ENCODE measurements at places on chromosomes 11 and 22. TPM values are rescaled to one million over a fixed set of nuclear protein-coding genes. Genes with fewer than 3 reads are reported as not detected.

DNA sequence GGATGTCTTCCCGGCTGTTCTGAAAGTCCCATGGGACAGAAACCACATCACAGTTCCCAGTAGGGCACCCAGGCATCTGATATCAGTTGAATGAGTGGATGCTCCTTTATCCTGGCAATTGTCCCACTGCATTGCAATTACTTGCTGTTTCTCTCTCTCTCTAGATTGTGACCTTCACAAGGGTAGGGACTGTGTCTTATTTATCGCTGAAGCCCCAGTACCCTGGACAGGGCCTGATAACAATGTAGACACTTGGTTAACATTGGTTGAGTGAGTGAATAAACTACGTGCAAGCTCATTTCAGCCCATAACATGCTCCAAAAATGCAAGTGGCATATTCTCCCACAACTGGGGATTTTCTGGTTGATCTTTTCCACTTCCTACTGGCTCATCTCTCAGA is 193.7 kb upstream of the NARS2 start:
- no peak overlapping the region for H3K4me3 ChIP-seq
- no peaks in the 10 kb centered on the region for H3K36me3 ChIP-seq
- no peak for DNase-seq
- no peaks in the 10 kb centered on the region for H3K4me1 ChIP-seq

DNA sequence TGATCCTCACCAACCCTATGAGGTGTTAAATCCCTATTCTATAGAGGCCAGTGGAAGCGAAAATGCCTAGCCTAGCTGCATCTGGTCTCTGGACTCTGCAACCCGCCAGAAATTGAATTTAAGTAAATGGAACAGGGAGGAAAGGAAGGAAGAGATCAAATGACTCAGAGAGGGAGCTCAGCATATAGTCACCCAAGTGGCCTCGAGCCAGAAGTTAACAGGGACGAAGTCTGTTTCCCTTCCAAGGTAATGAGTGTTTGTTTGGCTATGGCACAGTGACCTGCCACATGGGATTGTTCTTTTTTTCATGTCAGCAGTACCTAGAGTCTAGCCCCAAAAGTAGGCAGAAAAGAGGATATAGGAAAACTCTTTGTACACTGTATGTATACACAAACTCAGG is 66.3 kb downstream of the PAK1 start:
- no peaks in the 10 kb centered on the region for H3K27me3 ChIP-seq
- H3K4me1 ChIP-seq, result peaks cover 36% of the 10 kb centered on the region
- no peak overlapping the region for H3K27ac ChIP-seq
- DNase-seq, result no peak
- H3K36me3 ChIP-seq, result no peaks in the 10 kb centered on the region

DNA sequence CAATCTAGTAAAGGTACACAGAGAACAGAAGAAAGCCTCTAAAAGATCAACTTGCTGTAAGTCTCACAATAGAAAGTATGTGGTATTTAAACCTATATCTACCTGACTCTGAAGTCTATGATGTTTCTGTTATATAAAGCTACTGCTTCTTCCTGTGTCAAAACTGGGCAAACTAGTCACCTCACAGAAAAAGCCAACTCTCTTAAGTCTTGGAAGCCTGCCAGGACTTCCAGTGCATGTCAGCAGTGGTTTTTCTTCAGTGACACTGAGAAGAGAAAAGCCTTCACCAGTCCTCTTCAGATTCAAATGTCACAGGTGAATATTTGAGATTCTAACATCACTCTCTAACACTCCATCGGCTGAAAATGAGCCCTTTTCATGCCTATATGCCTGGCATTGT is 808.0 kb downstream of the DLG2 start:
- H3K27me3 ChIP-seq, result no peaks in the 10 kb centered on the region
- no peaks in the 10 kb centered on the region for H3K36me3 ChIP-seq
- H3K4me1 ChIP-seq, result no peaks in the 10 kb centered on the region
- H3K27ac ChIP-seq, result no peak overlapping the region
- no peak overlapping the region for H3K4me3 ChIP-seq
- no peak for DNase-seq

The ENTHD1 gene
- total RNA-seq, result not detected

The HEPN1 gene
- total RNA-seq, result not detected

DNA sequence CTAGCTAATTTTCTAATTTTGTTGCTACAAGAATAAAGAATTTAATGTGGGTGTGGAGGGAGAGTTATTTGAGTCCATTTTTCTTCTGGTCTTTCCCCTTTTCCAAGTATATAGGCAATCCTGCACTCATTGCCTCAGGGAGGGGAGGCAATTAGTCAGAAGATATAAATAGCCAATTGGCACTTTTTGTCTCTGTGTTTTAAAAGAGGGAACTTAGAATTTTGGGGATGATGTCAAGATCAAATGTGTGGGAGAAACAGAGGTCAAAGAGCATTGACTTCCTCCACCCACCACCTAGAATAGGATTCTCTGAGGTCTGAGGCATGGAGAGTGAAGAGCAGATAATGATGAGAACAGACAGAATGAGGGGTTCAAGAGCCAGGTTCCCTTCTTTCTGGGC is 120.3 kb upstream of the ZC3H12C start:
- no peak overlapping the region for H3K4me3 ChIP-seq
- no peak for DNase-seq
- H3K36me3 ChIP-seq, result no peaks in the 10 kb centered on the region
- H3K27ac ChIP-seq, result no peak overlapping the region
- H3K27me3 ChIP-seq, result no peaks in the 10 kb centered on the region

The KCNJ5 gene
- 7.3 TPM for total RNA-seq

- no peak overlapping the region for H3K4me3 ChIP-seq
- no peaks in the 10 kb centered on the region for H3K36me3 ChIP-seq
- H3K27me3 ChIP-seq, result no peaks in the 10 kb centered on the region
- H3K4me1 ChIP-seq, result no peaks in the 10 kb centered on the region
- no peak overlapping the region for H3K27ac ChIP-seq
Observed at GRCh38 chr11:134468796-134469195, 56.8 kb upstream of the B3GAT1 start.

GRCh38 chr22:49462795-49463194 is 364.9 kb downstream of the BRD1 start:
- no peaks in the 10 kb centered on the region for H3K36me3 ChIP-seq
- H3K27me3 ChIP-seq, result no peaks in the 10 kb centered on the region
- H3K4me1 ChIP-seq, result no peaks in the 10 kb centered on the region
- H3K4me3 ChIP-seq, result no peak overlapping the region

The CCDC116 gene
- 4.2 TPM for total RNA-seq

DNA sequence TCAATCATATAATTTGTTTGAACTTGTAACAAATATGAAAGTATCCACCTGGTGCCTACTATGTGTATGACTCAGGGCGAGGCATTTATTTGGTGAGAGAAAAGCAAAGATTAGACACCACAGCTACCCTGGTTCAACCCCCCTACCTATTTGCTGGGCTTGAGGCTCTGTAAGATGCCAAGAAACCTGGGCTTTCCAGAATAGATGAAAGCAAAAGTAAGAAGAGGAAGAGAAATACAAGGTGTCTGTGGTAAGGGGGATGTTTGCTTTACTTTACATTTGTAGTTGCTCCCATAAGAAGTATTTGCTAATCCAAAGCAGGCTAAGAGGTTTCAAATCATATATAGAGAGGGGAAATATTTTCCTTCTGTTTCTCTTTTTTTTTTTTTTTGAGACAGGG is 61.7 kb downstream of the DDI1 start:
- no peak overlapping the region for H3K4me3 ChIP-seq
- H3K27ac ChIP-seq, result no peak overlapping the region
- no peak for DNase-seq
- no peaks in the 10 kb centered on the region for H3K4me1 ChIP-seq
- H3K36me3 ChIP-seq, result no peaks in the 10 kb centered on the region
- H3K27me3 ChIP-seq, result no peaks in the 10 kb centered on the region

The CFAP68 gene
- 2.1 TPM for total RNA-seq
